ENCODE measurements at places on chromosomes 4 and X. TPM values are rescaled to one million over a fixed set of nuclear protein-coding genes. Genes with fewer than 3 reads are reported as not detected.
A peak's percentile ranks its signal among the peaks of the same experiment; 100 is the strongest.

Gene TBC1D8B
- 0.35 TPM for total RNA-seq

Gene TXK
- total RNA-seq, result 42.0 TPM

Gene F9
- total RNA-seq, result not detected

- peak; percentile 30 for DNase-seq
Observed at GRCh38 chrX:16484338-16484737, 165.6 kb upstream of the S100G start.

DNA sequence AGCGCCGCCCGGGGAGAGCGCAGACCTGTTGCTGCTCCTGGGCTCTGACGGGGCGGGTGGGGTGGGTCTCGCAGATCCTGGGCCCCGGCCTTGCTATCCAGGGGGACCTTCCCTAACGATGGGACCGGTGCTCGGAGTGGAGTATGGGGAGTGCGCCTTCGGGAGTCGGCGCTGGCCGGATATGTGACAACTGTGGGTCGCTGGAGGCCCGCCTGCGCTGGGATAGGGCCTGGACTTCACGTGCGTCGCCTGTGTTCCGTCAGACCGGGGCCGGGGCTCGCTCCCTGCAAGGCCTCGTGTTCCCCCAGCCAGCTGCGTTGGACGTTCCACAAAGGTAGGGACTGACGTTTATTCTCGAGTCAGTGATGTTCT, 1.3 kb downstream of the TBL1X start:
- peak; percentile 16 for DNase-seq

DNA sequence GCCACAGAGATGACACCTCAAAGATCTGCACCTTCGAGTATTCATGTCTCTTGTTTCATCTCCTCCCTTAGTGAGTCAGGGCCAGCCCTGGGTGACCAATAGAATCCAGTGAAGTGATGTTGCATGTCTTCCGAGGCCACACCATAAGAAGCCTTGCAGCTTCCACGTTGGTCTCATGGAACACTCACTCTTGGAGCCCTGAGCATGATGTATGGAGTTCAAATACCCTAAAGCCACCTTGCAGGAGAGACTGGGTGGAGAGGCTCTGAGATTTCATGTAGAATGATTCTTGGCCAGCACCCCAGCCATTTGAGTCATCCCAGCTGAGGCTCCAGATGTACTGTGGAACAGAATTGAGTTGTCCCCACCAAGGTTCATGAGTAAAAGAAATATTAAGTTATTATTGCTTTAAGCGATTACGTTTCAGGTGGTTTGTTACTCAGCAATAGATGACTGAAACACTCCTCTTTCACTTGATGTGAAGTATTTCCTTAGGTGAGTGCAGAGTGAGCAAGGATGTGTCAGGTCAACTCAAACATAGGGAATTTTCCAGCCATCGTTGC, 5.0 kb upstream of the RP2 start:
- no peak for DNase-seq

DNA sequence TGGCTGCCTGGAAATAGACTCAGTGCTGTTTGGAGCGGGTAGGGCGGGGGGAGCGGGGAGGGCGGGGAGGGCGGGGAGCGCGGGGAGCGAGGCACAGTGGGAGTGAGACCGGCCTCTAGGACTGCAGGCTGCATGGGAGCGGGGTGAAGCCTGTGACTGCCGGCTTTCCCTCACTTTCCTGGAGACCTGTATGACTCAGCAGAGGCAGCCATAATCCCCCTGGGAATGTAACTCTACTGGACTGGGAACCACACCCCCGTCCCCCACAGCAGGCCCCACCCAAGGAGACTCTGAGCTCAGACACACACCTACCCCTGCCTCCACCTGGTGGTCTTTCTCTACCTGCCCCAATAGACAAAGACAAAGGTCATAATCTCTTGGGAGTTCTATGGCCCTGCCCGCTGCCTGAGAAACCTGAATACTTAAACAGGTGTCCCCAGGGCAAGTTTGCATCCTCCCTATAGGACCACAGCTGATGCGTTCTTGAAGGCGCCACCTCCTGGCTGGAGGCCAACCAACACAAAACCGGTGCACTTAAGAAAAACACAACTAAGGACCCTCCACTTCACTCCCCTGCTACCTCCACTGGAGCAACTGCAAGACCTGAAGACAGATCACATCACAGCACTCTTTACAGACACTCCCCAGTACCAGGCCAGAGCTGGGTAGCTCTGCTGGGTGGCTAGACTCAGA, 18.0 kb downstream of the HDAC8 start:
- DNase-seq, result no peak

DNA sequence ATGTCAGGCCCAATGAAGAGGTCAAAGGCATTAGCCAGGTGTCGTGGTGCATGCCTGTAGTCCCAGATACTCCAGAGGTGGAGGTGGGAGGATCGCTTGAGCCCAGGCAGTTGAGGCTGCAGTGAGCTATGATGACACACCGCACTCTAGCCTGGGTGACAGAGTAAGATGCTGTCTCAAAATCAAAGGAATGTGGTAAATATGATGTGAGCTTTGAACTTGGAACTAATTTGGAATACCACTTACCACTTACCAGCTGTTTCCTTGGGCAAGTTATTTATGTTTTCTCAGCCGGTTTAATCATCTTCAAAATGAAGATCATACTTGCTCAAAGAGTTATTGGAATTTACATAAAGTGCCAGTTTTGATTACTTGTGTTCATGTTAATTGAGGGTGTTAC, 23.8 kb upstream of the SEPSECS start:
- no peak for DNase-seq

DNA sequence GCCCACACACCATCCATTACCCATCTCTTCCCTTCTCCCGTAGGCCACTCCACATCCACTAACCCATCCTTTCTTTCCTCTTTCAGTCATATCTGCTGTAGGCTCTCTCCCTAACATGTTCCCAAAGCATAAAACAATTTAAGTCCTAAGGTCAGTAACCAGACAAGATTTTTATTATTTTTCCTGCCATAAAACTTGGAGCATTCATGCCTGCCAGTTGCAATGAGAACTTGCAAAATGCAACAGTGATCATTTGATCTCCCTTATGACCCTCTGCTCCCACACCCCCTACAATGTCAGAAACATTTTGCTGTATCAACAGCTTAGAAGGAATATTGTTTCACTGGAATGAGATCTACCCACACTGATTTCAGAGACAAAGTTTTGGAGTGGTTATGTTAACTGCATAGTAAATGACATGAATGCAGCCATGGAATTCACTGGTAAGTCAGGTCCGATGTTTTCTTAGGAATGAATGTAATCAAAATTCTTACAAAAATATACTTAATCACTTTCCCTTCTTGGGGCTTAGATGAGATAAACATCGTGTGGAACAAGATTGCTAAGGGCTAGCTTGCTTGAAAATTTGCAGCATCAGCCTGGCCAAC, 5.7 kb downstream of the NIPAL1 start:
- no peak for DNase-seq

DNA sequence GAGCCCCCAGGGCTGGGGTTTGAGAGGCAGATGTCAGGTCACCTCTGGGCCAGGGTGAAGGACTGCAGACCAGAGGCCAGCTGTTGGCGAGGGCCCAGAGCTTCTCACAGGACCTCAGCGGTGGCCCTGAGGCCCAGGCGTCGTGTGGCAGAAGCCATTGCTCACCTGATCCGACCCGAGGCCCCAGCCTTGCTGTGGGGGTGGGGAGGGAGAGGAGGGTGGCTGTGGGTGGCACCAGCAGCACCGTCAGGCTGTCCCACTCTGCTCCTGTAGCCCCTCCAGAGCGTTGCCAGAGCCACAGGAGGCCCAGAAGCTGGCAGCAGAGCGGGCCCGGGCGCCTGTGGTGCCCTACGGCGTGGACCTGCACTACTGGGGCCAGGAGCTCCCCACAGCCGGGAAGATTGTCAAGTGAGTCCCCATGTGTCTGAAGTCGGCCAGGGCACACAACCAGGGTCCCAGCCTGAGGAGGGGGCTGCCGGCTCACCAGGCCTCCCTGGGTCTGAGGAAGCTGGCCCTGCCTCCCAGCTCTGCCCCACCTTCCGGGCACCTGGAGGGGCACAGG, 28.8 kb downstream of the UVSSA start:
- DNase-seq, result no peak

- no peak for DNase-seq
Observed at GRCh38 chrX:43456063-43456462, 200.0 kb upstream of the MAOA start.

DNA sequence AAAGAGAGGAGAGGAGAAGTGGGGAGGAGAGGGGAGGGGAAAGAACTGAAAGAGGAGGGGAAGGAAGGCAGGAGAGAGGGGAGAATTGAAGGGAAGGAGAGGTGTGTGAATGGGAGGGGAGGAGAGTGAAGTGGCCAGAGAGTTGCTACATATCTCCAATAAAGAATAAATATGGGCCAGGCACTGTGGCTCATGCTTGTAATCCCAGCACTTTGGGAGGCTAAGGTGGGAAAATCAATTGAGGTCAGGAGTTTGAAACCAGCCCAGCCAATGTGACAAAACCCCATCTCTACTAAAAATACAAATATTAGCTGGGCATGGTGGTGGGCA, 482.4 kb downstream of the NAF1 start:
- no peak for DNase-seq

Data from activated CD4-positive, alpha-beta T cell treated with anti-CD3 and anti-CD28 coated beads, Interleukin-2, amount 10 ng/mL, durations not matched to agents 7 days and 5 days (primary cell).